Aorta (tissue), 5 donors: ENCODE measurements at places on chromosomes 2 and 18. TPM values are rescaled to one million over a fixed set of nuclear protein-coding genes. Genes with fewer than 3 reads are reported as not detected.

Gene GALNT3
- 2.4 TPM for total RNA-seq

DNA sequence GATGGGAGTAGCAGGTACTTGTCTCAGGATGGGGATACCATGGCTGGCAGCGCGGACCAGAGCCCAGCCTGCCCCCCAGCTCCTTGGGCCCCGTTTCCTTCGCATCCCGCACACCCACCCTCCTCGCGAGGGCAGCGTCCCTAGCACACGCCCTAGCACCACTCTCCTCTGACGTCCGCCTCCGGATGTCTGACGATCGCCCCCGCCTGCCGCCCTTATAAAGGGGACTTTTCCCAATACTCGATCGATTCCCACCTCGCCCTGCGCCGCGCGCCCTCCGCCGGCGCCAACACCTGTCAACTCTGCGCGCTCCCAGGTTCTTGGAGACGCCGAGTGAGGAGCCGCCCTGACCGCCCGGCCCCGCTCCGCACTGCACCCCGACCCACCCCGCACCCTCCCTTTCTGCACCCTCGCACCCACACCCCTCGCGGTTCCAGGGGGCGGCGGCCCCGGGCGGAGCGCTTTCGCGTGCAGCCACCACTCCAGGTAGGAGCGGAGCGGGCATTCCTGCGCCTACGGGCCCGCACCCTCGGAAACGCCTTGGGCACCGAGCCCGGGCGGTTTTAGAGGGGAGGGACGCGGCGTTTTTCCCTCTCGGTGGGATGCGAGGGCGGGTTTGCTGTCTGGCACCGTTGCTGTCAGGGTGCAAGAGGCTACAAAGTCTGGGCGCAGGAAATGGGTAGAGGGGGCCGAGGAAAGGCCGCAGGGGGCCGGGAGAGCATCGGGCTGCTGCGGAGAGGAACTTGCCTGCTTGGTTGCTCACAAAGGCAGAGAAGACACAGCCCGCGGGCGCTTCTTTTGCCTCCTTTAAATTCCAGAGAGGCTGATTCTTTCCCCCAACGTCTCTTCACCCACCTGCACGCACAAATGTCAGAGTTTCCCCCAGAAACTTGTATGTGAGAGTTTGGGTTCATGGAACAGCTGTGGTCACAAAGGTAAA is at the start of gene SLC5A7:
SLC5A7 (plus strand) TSS at position 247 of the 940 bp plus-strand sequence. CDS start 1,632 bp downstream, outside the sequence.
- no peaks in the 10 kb centered on the region for H3K4me1 ChIP-seq
- no peak within 1 kb of the TSS for H3K4me3 ChIP-seq
- no peak within 1 kb of the TSS for H3K27ac ChIP-seq
- H3K27me3 ChIP-seq, result peaks cover 3% of the 10 kb centered on the region
- H3K36me3 ChIP-seq, result peaks cover 1% of the 10 kb centered on the region
- no peak for DNase-seq

GRCh38 chr2:75497256-75497655 is 63.5 kb downstream of the EVA1A start:
- H3K27ac ChIP-seq, result no peak overlapping the region
- no peaks in the 10 kb centered on the region for H3K27me3 ChIP-seq
- H3K4me1 ChIP-seq, result no peaks in the 10 kb centered on the region
- no peaks in the 10 kb centered on the region for H3K36me3 ChIP-seq

Gene MBP
- 62.7 TPM for total RNA-seq

Gene KLHL41
- total RNA-seq, result 0.87 TPM

DNA sequence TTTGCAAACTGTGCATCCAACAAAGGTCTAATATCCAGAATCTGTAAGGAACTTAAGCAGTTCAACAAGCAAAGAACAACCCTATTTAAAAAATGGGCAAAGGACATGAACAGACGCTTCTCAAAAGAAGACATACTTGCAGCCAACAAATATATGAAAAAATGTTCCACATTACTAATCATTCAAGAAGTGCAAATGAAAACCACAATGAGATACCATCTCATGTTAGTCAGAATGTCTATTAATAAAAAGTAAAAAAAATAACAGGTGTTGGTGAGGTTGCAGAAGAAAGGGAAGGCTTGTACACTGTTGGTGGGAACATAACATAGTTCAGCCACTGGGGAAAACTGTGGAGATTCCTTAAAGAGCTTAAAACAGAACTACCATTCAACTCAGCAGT is 126.2 kb downstream of the NAT8 start:
- peaks cover 4% of the 10 kb centered on the region for H3K36me3 ChIP-seq
- DNase-seq, result no peak
- H3K27ac ChIP-seq, result no peak overlapping the region
- no peak overlapping the region for H3K4me3 ChIP-seq

DNA sequence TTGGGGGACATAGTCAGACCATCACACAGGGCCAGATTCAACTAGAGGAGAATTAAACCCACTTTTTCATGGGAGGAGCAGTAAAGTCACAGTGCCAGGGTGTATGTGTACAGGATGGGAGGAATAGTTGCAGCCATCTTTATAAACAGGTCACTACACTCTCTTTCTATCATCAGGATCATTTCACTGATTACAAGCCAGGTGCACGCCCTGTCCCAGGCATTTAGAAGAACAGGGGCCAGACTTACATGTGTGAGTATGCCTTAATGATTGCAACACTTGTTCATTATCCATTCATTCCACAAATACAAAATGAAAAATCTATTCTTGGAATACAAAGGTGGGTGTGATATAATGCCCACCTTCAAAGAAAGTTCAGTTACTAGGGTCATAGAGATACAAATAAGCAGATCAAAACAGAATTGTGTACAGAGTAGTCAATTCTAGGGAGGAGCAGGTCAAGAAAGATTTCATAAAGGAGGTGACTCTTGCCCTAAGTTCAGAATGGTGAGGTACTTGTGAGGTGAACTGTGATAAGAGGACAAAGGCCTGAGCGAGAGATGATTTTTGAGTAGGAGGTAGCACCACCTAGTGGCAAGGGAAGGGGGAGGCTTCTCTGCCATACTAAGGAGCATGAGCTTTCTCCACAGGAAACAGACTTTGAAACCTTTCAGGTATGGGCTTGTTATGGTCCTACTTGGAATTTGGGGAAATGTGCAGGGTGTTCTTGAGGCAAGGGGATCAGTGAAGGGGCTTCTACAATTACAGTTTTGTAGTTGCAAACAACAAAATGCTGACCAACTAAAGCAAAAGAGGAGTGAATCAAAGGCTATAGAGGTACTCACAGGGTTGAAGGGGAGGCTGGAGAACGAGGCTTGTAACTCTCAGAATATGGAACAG is 156.3 kb downstream of the SUCLG1 start:
- no peak overlapping the region for H3K4me3 ChIP-seq
- no peak for DNase-seq
- H3K27me3 ChIP-seq, result no peaks in the 10 kb centered on the region
- no peak overlapping the region for H3K27ac ChIP-seq
- no peaks in the 10 kb centered on the region for H3K4me1 ChIP-seq

Gene TMEM17
- 1.1 TPM for total RNA-seq

- peak; percentile 55 for DNase-seq
- peaks cover 2% of the 10 kb centered on the region for H3K4me1 ChIP-seq
- no peak overlapping the region for H3K27ac ChIP-seq
- H3K36me3 ChIP-seq, result no peaks in the 10 kb centered on the region
- H3K4me3 ChIP-seq, result no peak overlapping the region
- H3K27me3 ChIP-seq, result no peaks in the 10 kb centered on the region
These were observed 74.2 kb downstream of the CD8B2 start for GRCh38 chr2:106561356-106561755.

DNA sequence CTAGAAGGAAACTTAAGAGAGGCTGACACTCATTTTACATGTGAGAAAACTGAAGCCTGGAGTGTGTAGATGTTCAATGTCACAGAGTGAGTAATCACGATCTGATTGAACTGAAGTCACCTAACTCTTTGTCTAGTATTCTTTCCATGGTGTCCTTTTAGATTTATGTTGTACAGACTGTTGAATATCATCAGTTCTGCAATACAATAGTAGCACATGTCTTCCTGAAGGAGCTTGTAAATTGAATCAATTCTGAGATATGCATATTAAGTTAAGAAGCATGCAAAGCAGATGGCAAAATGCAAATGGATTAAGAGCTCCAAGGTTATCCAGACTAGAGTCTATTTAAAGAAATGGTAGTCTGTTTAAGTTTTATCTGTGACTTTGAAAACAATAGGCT is 484.9 kb upstream of the CRIM1 start:
- no peak for DNase-seq
- H3K27me3 ChIP-seq, result no peaks in the 10 kb centered on the region
- no peak overlapping the region for H3K4me3 ChIP-seq
- no peaks in the 10 kb centered on the region for H3K4me1 ChIP-seq
- no peak overlapping the region for H3K27ac ChIP-seq

Gene PLEK
- total RNA-seq, result 32.9 TPM

Gene AMER3
- total RNA-seq, result not detected

- no peaks in the 10 kb centered on the region for H3K27me3 ChIP-seq
- no peaks in the 10 kb centered on the region for H3K4me1 ChIP-seq
- DNase-seq, result no peak
- H3K36me3 ChIP-seq, result no peaks in the 10 kb centered on the region
- no peak overlapping the region for H3K4me3 ChIP-seq
These were observed 88.9 kb downstream of the DAW1 start for GRCh38 chr2:227960317-227960716.

Gene TACR1
- 9.8 TPM for total RNA-seq

- no peaks in the 10 kb centered on the region for H3K27me3 ChIP-seq
These were observed 8.6 kb downstream of the ZEB2 start for GRCh38 chr2:144511226-144511810.

DNA sequence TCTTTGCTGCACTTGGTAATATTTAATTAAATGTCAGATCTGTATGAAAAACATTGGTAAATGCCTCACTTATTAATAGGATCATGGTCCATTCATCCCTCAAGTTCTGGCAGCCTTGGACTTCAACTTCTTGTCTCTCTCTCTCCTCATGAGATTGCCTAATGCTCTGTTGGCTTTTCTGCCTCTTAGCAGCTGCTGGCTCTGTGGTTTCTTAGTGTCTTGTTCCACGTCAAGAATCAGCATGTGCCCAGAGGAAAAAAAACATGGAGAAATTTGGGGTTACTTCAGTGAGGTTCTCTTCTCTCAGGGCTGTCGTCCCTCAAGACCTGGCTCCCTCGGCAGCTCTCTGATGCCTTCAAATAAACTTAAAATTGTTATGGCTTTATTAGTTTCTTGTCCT is 75.4 kb downstream of the TAF4B start:
- no peak overlapping the region for H3K4me3 ChIP-seq
- H3K27ac ChIP-seq, result no peak overlapping the region
- H3K27me3 ChIP-seq, result no peaks in the 10 kb centered on the region
- H3K4me1 ChIP-seq, result no peaks in the 10 kb centered on the region
- no peaks in the 10 kb centered on the region for H3K36me3 ChIP-seq
- no peak for DNase-seq

- H3K27ac ChIP-seq, result no peak overlapping the region
- no peaks in the 10 kb centered on the region for H3K36me3 ChIP-seq
- H3K4me3 ChIP-seq, result no peak overlapping the region
- no peaks in the 10 kb centered on the region for H3K27me3 ChIP-seq
- no peaks in the 10 kb centered on the region for H3K4me1 ChIP-seq
These were observed 67.0 kb downstream of the SP3 start for GRCh38 chr2:173898178-173898668.

DNA sequence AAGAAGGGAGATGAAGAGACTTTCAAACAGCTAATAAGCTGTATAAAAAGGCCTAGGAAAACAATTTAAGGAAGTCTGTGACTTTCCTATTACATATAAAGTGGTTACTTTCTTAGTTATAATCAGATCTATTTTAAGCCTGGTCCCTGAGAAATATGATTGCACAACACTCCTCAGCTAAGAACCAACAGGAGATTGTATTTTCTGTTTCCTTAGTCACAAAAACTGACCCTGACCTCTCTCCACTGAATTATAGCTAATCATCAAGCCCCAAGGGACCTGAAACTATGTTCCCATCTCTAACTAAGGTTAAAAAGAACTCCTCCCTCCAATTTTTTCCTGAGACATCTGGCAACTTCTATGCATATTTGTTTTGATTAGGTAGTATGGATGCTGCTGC is 106.9 kb downstream of the ROCK1 start:
- DNase-seq, result no peak
- no peak overlapping the region for H3K27ac ChIP-seq
- H3K36me3 ChIP-seq, result peaks cover 2% of the 10 kb centered on the region

- H3K36me3 ChIP-seq, result no peaks in the 10 kb centered on the region
- H3K27ac ChIP-seq, result no peak overlapping the region
- no peaks in the 10 kb centered on the region for H3K4me1 ChIP-seq
- no peaks in the 10 kb centered on the region for H3K27me3 ChIP-seq
- DNase-seq, result no peak
These were observed 209.8 kb downstream of the CELF4 start for GRCh38 chr18:37355772-37356171.

DNA sequence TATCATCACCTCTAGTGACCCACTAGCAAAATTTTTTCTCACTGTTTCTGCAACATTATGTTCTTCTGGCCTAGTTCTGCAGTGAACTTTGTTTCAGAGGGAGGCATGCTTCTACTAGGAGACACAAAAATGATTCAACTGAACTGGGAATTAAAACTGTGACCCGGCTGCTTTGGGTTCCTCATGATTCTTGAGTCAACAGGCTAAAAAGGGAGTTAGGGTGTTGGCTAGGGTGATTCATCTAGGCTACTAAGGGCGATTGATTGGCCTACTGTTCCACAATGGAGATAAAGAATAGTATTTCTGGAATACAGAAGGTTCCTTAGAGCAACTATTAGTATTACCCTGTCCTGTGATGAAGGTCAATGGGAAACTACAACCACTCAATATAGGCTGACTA is 179.5 kb downstream of the PPP1R1C start:
- H3K36me3 ChIP-seq, result no peaks in the 10 kb centered on the region
- no peaks in the 10 kb centered on the region for H3K27me3 ChIP-seq
- H3K27ac ChIP-seq, result no peak overlapping the region
- no peaks in the 10 kb centered on the region for H3K4me1 ChIP-seq
- DNase-seq, result no peak
- no peak overlapping the region for H3K4me3 ChIP-seq

Gene CNOT9
- 35.6 TPM for total RNA-seq

DNA sequence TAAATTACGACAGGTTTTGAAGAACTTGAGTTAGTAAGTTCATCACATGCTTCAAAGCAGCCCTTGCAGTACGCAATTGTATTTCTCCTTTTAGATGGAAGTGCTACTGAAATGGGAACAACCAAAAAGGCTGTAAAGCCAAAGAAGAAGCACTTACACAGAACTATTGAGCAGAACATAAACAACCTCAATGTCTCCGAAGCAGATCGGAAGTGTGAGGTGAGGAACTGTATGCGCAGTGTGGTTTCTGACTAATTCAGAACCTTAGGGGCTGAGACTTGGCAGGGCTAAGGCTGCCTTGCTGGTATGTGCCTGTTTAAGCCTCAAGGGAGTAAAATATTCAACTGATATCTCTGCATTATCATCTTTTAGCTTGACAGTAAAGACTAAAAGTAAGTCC is 8.4 kb downstream of the NCAPH start:
- no peaks in the 10 kb centered on the region for H3K4me1 ChIP-seq
- no peaks in the 10 kb centered on the region for H3K36me3 ChIP-seq
- H3K27me3 ChIP-seq, result no peaks in the 10 kb centered on the region
- H3K27ac ChIP-seq, result no peak overlapping the region
- no peak for DNase-seq

Gene ITSN2
- 61.1 TPM for total RNA-seq

DNA sequence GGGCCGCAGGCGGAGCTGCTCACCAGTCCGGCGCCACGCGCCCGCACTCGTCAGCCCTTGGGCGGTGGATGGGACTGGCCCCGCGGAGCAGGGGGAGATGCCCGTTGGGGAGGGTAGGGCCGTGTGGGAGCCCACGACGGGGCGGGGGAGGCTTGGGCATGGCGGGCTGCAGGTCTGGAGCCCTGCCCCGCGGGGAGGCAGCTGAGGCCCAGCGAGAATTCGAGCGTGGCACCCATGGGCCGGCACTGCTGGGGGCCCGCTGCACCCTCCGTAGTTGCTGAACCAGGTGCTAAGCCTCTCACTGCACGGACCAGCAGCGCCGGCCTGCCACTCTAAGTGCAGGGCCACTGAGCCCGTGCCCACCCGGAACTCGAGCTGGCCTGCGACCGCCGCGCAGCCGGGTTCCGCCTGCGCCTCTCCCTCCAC is 182.4 kb upstream of the ERBB4 start:
- no peak overlapping the region for H3K27ac ChIP-seq
- H3K36me3 ChIP-seq, result no peaks in the 10 kb centered on the region
- peak; percentile 73 for DNase-seq
- H3K4me1 ChIP-seq, result no peaks in the 10 kb centered on the region
- no peaks in the 10 kb centered on the region for H3K27me3 ChIP-seq
